ENCODE measurements at places on chromosomes 3 and 15.

DNA sequence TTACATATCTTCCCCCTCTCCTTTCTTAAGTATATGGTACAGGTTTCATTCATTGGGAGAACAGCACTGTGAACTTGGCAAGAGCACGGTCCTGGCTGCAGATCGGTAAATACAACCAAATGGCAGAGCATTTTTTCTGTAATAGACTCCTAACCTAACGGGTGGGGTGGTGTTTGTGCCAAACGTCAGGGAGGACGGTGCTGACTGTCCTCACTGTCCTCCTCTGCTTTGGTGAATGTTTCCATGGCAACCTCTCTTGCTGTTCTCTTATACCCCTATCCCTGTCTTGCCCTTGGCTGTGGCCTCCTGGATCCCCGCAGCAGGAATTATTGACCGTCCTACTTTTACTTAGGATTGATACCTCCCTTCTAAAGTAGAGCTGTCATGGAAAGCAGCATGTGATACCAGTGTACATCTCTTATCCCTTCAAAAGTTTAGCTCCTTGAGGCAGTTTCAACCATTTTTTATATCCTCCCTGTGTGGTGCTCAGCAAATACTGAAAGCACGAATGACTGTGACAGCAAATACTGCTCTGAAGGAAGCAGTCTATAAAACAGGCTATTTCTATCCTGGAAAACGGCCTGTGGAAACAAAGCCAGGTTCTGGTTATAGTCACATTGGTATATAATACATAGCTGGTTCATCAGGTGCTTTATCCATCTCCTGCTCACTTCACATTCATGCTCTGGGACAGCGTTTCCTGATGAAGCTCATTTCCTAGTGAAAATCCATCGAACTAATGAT lies 275.4 kb upstream of the C2CD4B start:
- DNase-seq: no peak

DNA sequence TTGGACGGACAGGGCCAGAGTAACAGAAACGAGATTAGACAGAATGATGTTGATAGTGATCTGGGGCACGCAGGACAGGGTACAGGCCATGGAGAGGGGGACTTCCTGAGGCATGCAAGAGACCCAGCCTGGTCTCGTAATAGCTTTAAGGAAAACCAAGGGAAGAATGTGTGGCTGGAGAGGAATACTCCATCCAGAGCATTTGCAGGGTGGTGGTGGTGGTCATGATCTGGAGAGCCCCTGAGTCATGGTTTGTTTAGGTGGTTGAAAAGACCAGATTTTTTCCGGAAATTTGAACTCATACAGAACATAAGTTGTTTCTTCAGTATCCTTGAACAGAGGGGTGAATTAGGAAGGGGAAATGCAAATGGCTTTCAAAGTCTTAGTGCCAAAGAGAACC lies 138.5 kb downstream of the DUT start:
- no peak for DNase-seq

- no peak for DNase-seq
Observed at GRCh38 chr15:23416349-23417276, 30.4 kb downstream of the GOLGA6L2 start.

GRCh38 chr15:54109014-54109413 lies 130.8 kb downstream of the UNC13C start:
- DNase-seq: no peak

- no peak for DNase-seq
Observed at GRCh38 chr3:97245201-97245910, 431.0 kb downstream of the EPHA6 start.
